ENCODE measurements at places on chromosomes 13 and 19.
A peak's percentile ranks its signal among the peaks of the same experiment; 100 is the strongest.

DNA sequence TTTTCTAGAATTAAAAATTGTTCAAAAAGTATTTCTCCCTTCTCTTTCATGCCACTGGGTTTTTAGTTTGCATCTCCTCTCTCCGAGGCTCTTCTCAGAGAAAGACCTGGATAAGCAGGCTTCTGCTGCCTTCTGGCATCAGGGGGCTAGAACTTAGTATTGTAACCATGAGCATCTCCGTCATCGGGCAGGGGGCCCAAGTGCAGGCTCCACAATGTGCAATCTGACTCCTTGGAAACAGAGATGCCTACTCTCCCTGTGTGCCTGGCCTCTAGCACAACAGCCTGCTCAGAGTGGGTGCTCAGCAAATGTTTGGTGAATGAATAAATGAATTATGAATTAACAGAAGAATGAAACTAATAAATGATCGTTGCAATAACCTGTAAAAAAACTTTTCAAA lies 45.6 kb upstream of the MTIF3 start:
- DNase-seq: no peak

- no peak for DNase-seq
Measured at GRCh38 chr19:48371367-48371766, 7.2 kb downstream of the SYNGR4 start.

- DNase-seq: no peak
Measured at GRCh38 chr13:107993239-107993949, 221.9 kb downstream of the LIG4 start.

GRCh38 chr13:32126278-32126677 lies 94.7 kb downstream of the FRY start:
- DNase-seq: no peak

DNA sequence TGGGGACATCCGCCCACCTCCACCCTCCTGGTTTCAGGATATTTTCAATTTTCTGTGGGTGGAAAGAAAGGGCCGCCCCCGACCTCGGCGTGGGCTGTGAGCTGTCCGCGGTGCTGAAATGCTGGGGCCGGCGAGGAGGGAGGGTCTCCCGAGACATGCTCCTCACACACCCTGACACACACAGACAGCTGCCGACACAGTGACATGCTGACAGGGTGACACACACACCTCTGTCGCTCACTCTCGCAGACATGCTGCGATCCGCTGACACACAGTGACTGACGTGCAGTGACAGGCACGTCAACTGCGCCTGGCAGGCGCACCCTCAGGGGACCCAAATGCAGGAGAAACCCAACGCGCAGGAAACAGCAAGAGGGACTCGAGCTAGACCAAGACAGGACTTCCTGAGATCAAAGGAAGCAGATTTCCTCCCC lies 25.1 kb upstream of the MEIS3 start:
- no peak for DNase-seq

DNA sequence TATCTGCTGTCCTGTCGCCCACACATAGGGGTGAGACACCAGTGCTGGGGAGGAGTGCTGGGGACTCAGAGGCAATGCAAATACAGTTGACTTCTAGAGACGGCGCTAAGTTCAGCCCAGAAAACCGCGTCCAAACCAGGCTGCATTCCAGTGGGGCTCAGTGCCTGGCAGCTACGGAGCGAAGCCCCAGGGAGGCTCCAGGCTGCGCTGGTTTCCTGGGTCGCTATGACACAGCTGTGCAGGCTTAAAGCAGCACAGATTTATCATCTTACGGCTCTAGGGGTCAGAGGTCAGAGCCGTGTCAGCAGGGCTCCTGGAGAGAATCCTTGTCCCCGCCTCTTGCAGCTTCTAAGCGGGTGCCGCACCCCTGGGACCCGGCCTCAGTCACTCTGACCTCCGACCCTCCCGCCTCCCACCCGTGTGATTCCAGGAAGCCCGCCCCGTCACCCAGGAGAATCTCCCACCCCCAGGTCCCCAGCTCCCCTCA lies 61.6 kb downstream of the ANKRD10 start:
- DNase-seq: no peak

- no peak for DNase-seq
Measured at GRCh38 chr19:27974082-27974513, 1238.9 kb downstream of the UQCRFS1 start.

DNA sequence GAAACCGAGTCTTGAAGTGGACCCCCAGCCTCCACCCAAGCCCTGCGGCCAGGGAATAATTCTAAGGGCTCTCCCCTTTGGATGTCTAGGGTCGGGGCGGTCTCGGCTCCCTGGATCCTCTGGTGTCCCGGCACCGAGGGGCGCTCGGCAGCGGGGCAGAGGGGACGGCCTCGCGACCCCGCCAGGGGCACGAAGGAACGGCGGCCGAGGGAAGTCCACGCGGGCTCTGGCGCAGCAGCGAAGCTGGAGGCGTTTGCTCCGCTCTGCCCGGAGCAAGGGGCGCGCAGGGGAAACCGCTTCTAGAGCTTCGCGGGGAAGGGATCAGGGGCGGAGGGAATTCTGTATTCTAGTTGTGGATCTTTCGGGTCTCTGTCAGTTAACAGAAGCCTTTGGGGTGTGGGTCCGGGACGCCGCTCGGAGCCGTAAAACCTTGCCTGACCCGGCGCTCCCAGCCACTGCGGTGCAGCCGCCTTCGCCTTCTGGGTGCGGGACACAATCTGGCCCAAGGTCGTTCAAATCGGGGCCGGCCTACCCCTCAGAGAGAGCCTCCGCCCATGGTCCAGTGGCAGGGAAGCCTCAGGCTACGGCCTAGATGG lies 118.2 kb downstream of the KCNRG start:
- no peak for DNase-seq

GRCh38 chr13:81001828-81002385 lies 661.0 kb upstream of the SPRY2 start:
- no peak for DNase-seq

- DNase-seq: no peak
Measured at GRCh38 chr13:32496599-32497160, 41.9 kb downstream of the N4BP2L2 start.

DNA sequence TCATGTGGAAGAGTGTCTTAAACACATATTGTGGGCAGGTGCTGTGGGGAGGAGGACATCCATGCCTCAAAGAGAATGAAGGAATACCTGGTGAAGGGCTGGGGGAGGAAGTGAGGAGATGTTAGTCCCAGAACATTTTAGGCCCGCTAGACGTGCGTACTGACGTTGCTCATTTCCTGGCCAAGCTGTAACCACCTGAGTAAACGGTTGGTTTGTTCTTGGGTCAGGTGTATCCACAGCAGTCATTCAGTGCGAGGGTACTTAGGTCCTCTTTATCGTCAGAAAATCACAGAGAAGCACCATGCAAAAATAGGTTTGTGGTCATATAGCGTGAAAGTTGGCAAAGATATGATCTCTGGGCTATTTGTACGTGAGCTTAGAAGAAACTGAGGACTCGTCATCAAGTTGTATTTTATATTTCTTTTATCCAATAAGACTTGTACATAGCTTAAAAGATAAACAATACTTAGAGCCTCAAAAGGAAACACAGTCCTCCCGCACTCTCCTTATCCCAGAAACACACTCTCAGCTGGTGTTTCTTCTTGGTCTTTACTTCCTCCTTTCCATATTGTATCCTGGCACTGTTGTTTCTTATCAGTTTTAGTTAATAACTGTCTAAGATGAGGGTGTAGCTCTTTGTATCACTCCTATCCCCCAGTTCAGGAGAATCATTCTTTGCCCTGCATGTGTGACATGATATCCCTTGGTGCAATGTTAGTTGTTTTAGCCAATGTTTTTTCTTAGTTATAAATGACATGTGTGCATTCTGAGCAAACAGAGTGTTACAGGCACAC lies 52.0 kb downstream of the ARHGEF7 start:
- DNase-seq: no peak

GRCh38 chr19:42185277-42185676 lies 32.2 kb downstream of the DEDD2 start:
- DNase-seq: no peak

DNA sequence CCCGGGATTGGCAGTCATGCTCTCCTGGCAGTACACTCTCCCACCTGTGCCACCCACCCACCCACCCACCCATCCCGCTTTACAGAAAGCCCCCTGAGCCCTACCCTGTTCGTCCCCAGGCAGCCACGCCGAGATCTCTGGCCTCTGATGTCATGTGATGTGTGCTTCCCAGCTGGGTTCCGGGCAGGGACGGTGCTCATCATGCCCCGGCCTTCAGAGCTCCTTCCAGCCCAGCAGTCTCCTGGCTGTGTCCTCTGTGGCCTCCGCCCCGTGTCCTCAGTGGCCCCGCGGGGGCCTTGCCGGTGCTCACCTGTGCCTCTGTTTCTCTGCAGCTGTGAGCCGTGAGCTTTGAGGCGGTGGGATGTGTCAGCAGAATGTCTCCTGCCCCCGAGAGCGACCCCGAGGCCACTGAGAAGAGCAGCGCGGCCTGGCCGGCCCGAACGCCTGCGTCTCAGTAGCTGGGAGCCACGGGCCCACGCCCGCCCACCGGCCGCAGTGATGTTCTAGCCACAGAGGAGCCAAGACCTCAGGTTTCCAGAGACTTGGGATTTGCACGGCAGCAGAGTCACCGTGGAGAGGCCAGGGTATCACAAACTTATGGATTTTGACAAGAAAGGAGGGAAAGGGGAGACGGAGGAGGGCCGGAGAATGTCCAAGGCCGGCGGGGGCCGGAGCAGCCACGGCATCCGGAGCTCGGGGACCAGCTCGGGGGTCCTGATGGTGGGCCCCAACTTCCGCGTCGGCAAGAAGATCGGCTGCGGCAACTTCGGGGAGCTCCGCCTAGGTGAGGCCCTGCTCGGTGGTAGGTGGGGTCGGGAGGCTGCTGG lies 28.4 kb downstream of the CSNK1G2 start:
- no peak for DNase-seq

DNA sequence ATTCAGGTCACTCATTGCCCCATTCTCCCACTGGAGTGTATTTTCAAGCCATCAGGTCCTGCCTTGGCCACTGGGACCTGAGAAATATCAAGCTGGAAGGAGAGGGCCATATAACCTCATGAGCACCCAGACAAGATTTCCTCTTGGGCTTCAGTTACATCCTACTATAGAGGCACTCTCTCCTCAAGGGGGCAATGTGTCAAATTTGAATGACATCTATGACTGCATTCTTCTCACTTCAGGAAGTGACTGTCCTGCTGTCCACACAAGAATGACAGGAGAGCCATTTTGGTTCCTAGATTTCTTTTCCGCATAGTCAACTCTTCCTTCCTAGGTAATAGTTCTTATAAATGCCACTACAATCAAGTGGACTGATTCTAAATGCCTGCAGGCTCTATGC lies 416.2 kb downstream of the DIAPH3 start:
- no peak for DNase-seq

DNA sequence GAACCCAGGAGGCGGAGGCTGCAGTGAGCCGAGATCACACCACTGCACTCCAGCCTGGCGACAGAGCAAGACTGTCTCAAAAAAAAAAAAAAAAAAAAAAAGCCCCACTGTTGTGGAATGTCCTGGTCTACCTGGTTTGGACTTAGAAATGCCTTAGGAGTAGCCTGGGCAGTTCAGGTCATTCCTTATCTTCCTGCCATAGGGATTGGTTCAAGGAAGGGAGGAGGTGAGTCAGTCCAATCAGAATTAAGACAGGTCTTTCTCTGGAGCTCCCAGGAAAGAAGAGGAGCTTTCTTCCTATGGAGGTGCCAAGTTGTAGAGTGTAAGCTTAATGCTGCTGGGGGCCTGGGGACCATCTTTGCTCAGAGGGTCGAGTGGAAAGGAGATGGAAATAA lies 44.8 kb downstream of the SIPA1L3 start:
- DNase-seq: no peak

GRCh38 chr13:90763476-90764150 lies 583.9 kb upstream of the MIR17HG start:
- no peak for DNase-seq

GRCh38 chr13:35198613-35199200 lies 256.6 kb downstream of the NBEA start:
- DNase-seq: no peak

- no peak for DNase-seq
Measured at GRCh38 chr19:29311191-29311790, 98.3 kb upstream of the UQCRFS1 start.

GRCh38 chr13:22229916-22230315 lies 559.0 kb downstream of the FGF9 start:
- DNase-seq: no peak

GRCh38 chr19:6362351-6362801 lies 1.0 kb downstream of the CLPP start:
- DNase-seq: peak; percentile 73

- no peak for DNase-seq
Measured at GRCh38 chr19:18130523-18131242, 22.3 kb upstream of the PIK3R2 start.

GRCh38 chr13:98273067-98273823 lies 96.2 kb upstream of the RNF113B start:
- DNase-seq: no peak

DNA sequence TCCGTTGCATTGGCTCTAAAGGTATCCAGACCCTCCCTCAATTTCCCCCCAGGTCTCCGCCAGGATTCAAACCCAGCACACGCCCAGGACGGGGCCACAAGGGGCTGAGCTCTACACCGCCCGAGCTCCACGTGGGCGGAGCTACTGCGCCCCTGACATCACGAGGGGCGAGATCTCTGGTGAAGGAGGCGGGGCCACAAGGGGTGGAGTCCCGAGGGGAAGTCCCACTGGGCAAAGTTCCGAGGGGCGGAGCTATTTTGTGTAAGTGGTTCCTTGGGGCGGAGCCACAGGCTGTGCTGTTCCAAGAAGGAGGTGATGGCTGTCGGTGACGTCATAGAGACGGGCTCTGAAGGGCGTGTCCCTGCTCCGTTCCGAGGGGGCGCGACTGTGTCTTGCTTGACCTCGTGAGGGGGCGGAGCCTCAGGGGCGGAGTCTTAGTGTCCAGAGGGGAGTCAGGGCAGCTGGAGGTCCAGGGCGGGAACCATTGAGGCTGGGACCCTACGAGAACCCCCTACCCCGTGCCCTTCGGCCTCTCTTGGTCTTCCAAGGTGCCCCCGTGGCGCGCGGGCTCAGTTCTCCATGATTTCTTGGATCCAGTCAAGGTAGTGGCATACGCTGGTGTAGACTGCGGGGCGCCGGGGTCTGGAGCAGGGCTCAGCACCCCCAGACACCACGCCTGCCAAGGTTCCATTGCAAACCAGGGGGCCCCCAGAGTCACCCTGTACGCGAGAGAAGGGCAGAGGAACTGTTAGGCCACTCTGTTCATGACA lies 1.3 kb upstream of the KLK8 start:
- DNase-seq: no peak

DNA sequence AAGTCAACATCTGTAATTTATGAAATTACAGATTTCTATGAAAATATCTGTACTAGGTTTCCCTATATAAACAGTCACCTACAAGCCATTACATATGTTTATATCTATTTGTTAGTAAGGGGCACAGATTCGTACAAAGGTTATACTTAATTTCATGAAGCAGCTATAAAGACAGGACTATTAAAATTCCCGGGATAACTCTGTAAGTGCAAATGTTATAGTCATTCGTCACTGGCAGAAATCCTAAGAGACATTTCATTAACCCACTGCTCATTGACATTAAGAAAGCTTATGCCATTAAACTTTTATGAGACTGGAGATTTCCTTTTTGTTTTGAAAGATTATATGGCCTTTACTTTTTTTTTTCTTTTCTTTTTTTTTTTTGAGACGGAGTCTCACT lies 122.9 kb downstream of the MYO16 start:
- no peak for DNase-seq

- no peak for DNase-seq
Measured at GRCh38 chr13:95858286-95859075, 181.5 kb downstream of the DNAJC3 start.

All from activated CD8-positive, alpha-beta memory T cell treated with anti-CD3 and anti-CD28 coated beads for 24 hours (primary cell).